ENCODE measurements at places on chromosomes 4 and X. TPM values are rescaled to one million over a fixed set of nuclear protein-coding genes. Genes with fewer than 3 reads are reported as not detected.

The LNX1 gene
- not detected for total RNA-seq

- DNase-seq = no peak
- no peaks in the 10 kb centered on the region for H3K27me3 ChIP-seq
- H3K27ac ChIP-seq = no peak overlapping the region
- H3K4me3 ChIP-seq = no peak overlapping the region
- no peaks in the 10 kb centered on the region for H3K4me1 ChIP-seq
Observed at GRCh38 chr4:14184265-14184664, 556.7 kb upstream of the BOD1L1 start.

The FGF5 gene
- 0.05 TPM for total RNA-seq

GRCh38 chrX:12981880-12982279 lies 7.0 kb downstream of the TMSB4X start:
- DNase-seq = no peak
- H3K27me3 ChIP-seq = no peaks in the 10 kb centered on the region
- peaks cover 10% of the 10 kb centered on the region for H3K36me3 ChIP-seq

The FOXP3 gene
- total RNA-seq = 3.7 TPM

The IL13RA1 gene
- total RNA-seq = 0.69 TPM

- no peak overlapping the region for H3K27ac ChIP-seq
- no peaks in the 10 kb centered on the region for H3K36me3 ChIP-seq
- H3K27me3 ChIP-seq = no peaks in the 10 kb centered on the region
- no peaks in the 10 kb centered on the region for H3K4me1 ChIP-seq
Observed at GRCh38 chr4:78818530-78819079, 42.5 kb downstream of the BMP2K start.

DNA sequence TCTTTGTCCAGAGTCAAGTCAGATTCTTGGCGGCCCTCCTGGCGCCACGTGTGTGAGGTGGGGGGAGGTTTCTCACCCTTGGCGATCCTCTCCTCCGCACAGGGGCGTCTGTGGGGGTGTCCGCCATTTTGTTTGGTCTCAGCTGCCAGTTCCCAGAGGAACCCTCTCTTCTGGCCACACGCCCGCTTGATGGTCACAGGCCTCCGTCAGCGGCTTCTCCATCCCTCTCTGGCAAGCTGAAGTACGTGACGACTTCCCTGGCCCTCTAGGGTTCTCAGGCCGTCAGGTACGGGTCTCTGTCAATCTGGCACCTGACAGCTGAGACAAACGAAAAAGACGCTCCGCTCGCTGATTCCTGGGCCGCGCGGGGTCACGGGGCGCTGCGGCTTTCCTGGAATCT lies 272.6 kb downstream of the TRIML1 start:
- H3K27ac ChIP-seq = no peak overlapping the region
- no peaks in the 10 kb centered on the region for H3K36me3 ChIP-seq
- H3K4me3 ChIP-seq = no peak overlapping the region
